Glutamatergic neuron (in vitro differentiated cells): ENCODE measurements at places on chromosomes 2 and 18. TPM values are rescaled to one million over a fixed set of nuclear protein-coding genes. Genes with fewer than 3 reads are reported as not detected.
A peak's percentile ranks its signal among the peaks of the same experiment; 100 is the strongest.

GRCh38 chr2:156087875-156088274, 244.6 kb downstream of the NR4A2 start:
- no peak overlapping the region for H3K27ac ChIP-seq
- H3K4me1 ChIP-seq, result no peaks in the 10 kb centered on the region
- no peak overlapping the region for H3K4me3 ChIP-seq
- no peak for DNase-seq
- no peaks in the 10 kb centered on the region for H3K27me3 ChIP-seq

DNA sequence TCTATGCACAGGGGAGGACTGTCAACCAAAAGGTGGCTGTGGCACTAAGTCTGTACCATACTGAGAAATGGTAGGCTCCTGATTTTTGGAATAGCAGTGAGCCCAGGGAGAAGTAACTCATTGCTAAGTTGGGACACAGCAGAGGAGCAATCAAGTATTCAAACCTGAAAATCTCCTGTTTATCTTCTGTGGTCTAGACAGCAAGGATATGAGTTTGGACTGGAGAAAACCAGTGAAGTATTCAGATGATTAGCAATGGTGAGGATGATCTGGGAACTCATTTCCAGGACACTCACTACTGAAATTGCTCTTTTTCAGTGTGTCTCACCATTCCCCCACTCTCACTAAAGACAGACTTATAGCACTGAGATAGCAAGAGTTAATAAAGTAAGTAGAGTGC, 112.0 kb downstream of the GULP1 start:
- no peak for DNase-seq
- peaks cover 6% of the 10 kb centered on the region for H3K4me1 ChIP-seq
- peaks cover 6% of the 10 kb centered on the region for H3K36me3 ChIP-seq

Gene FZD7
- 19.0 TPM for total RNA-seq

DNA sequence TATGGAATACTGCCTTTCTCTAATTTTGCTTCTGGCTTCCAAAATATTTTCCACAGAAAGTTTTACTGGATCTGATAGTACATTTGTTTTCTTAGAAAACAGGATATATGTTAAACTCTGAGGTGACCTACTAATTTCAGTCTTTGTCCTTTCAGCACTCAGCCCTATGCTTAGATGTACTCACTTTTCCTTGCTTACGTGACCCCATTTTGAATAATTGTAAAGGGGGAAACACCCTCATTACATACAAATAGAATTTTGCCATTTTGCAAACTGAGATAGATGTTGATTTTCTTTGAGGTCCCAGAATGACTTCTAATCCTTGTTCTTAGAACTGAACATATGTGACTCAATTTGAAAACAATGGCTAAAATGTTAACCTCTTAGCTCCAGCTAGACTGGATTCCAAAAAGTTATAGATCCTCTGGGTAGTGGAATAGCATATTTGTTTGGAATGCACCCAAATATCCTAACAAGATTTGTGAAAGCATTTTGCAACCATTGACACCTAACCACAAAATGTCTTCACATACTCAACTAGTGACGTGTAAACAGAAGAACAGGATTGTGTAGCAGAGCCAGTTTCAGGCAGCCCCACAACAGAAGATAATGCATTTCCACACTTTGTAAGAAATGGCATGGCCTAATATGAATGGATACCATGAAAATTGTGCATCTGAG, 44.8 kb upstream of the EHBP1 start:
- no peak overlapping the region for H3K27ac ChIP-seq
- no peak for DNase-seq
- peaks cover 1% of the 10 kb centered on the region for H3K27me3 ChIP-seq

- H3K36me3 ChIP-seq, result no peaks in the 10 kb centered on the region
- H3K27ac ChIP-seq, result no peak overlapping the region
- H3K4me1 ChIP-seq, result peaks cover 61% of the 10 kb centered on the region
- H3K27me3 ChIP-seq, result no peaks in the 10 kb centered on the region
- H3K4me3 ChIP-seq, result peak overlapping the region; percentile 17
- DNase-seq, result no peak
These were observed 49.0 kb downstream of the SETBP1 start for GRCh38 chr18:44729631-44730101.

Gene EVA1A
- not detected for total RNA-seq

DNA sequence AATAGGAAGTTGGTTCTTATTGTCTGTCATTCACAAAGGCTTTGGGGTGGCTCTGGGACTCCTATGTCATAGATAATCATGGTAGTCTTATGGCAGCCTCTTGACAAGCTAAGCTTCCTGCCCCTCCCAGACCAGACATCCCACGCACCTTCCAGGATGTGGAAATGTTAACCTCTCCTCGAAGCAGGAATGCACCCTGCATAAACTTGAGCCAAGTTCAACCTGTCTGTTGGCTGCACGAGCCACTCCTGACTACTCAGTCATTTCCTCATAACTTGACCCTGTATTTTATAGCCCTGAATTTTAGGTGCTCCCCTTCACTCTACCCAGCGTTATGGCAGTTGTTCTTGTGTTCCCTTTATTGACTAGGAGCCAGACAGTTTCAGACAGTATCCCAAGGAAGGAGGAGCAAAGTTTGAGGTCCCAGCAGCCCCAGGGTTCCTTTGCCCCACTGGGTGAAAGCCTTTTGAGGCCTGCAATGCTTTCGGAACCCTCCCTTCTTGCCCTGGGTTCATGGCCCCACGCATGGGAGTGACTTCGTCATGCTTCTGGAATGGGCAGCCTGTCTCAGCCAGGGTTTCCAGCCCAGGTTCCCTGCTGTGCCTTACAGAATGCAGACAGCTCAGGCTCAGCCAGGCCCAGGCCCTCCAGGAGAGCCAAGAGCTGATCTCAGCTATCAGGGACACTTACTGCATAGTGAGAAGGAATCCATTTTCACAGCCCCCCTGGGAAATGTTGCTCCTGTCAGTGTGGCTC, 15.6 kb upstream of the INO80C start:
- no peak overlapping the region for H3K4me3 ChIP-seq
- no peaks in the 10 kb centered on the region for H3K36me3 ChIP-seq
- H3K4me1 ChIP-seq, result peaks cover 6% of the 10 kb centered on the region
- no peak overlapping the region for H3K27ac ChIP-seq
- H3K27me3 ChIP-seq, result peaks cover 2% of the 10 kb centered on the region
- DNase-seq, result peak; percentile 38

Gene HNRNPLL
- 79.8 TPM for total RNA-seq

Gene SLC1A4
- total RNA-seq, result 27.9 TPM

DNA sequence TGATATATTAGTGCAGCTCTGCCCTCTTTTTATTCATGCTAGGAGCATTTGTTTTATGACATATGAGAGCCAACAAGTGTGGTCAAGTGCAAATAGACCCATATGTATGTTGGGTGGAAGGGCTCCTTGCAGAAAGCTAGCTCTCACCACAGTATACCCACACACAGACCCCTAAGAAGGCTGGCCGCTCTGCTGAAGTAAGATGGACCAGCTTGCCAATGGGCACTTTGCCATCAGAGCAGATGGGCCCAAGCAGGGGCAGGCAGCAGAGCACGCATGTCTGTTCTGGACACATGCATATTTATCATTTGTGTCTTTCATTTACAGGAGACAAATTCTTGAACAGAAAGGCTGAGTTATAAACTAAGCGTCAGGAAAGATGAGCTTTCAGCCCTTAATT, 187.5 kb upstream of the DTNA start:
- DNase-seq, result peak; percentile 14
- H3K36me3 ChIP-seq, result no peaks in the 10 kb centered on the region
- H3K4me1 ChIP-seq, result peaks cover 2% of the 10 kb centered on the region
- H3K4me3 ChIP-seq, result no peak overlapping the region
